Erythroblast (primary cell): ENCODE measurements at places on chromosomes 13 and 19.

DNA sequence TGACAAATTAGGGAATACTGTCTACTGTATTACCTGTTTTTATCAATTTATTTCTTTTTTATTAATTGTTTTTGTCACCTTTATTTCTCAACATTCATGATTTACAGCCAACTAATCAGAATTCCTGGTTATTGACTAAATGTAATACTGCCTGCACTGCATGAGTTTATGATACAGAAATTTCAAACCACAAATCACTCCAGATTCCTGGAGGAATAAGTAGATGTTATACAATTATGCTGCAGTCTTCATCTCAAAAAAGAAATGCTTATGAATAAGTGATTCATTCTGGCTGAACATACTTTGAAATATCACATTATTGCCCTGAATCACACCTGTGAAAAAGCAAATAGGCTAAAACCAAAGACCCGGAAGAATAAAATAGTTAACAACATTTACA is 249.7 kb downstream of the DACH1 start:
- DNase-seq = no peak

DNA sequence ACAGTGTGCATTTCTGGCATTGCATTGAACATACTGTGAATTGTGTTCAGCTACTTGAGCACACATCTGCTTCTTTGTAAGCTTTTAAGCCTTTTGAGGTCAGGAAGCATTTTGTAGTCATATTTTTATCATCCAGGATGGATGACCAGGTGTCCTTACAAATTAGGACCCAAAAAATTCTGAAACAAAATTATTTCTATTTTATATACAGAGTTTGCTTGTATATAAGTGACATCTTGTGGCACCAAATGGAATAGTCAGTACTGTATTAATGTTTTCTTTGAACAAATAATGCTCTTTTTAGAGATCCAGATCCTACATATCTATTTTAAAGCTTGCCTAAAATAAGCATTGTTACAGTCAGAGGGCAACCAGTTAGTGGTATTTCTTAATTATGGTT is 9.5 kb upstream of the SUPT20H start:
- DNase-seq = peak; percentile 25

GRCh38 chr19:10611907-10612306 is 13.4 kb upstream of the SLC44A2 start:
- DNase-seq = no peak

DNA sequence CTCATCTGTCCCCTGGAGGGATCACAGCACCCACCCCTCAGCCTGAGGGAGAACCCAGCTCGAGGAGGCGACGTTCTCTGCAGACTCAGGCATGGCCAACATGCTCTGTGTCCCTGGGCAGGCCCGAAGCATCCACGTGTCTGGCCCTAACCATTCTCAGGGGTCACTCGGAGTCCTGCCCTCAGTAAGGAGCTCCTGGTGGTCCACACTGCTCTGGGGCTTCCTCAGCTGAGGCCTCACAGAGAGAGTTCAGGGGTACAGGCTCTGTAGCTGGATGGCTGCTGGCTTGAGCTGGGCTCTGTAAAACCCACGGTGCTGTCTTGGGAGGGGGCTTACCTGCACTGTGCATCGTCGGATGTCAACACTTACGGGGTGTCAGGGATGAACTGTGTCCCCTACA is 4.4 kb upstream of the SIGLEC8 start:
- DNase-seq = no peak

DNA sequence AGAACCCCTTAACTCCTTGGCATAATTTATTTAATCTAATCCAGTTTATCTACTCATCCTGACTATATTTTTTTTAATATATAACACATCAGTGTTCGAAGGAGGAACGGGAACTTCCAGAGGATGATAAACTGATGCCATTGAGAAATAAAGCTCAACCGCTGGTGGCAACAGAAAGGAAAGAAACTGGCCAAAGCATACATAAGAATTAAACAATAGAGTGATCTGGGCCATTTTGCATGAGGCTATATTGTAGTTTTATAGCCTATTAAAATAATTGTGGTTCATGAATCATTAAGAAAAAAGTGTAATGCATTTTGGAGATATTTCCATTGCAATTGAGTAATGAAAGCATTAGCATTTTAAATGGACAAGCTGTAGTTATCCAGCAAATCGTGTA is 94.2 kb downstream of the FRY start:
- no peak for DNase-seq

GRCh38 chr19:34806976-34807860 is 34.2 kb upstream of the ZNF599 start:
- DNase-seq = no peak

DNA sequence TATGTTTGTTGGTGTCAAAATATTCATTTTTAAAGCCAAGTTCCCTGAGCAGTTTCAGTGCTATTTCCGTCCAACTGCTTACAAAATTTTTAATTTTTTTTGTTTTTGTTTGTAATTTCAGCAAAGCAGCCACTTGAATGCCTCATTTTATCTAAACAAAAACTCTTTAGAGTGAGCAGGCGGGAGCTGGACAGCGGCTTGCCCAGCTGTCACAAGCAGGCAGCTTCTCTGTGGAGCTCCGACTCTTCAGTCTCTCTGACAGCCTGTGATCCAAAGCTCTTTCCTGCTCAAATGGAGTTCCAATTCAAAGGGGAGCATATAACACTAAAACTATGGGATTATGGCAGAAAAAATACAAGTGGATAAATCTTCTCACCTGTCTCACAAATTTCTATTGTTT is 618.3 kb upstream of the PCDH20 start:
- no peak for DNase-seq

DNA sequence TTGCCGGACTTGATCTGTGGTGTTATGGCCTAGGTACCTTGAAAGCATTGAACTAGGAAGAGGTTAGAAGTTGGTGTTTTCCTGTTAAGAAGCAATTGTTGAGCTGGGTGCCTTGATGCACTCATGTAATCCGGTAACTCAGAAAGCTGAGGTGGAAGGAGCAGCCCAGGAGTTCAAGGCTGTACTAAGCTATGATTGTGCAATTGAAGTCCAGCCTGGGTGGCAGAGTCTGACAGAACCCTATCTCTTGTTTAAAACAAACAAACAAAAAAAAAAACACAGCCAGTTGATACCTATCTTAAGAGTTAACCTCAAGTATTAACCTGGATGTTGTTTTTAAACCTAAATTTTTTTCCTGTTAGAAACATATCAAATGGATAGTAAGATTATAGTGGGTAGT is 19.3 kb downstream of the SAFB start:
- no peak for DNase-seq

DNA sequence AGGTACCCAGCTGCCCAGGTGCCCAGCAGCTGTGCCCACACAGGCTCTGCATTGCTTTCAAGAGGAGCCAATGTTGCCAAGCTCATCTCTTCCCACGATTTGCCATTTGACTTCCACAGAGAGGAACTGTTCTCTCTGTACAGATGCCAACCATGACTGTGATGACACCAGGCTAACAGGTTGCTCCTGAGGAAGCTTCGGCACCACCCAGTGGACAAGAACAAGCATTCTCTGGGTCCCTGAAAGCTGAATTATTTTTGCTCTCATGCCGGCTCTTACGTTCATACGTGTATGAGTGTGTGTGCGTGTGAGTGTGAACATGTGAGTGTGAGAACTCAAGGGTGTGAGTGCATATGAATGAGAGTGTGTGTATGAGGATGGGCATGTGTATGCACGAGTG is 535.2 kb downstream of the LIG4 start:
- DNase-seq = no peak

- no peak for DNase-seq
Observed at GRCh38 chr13:50995854-50996253, 86.3 kb downstream of the RNASEH2B start.
